ENCODE measurements at places on chromosomes 13 and 19. TPM values are rescaled to one million over a fixed set of nuclear protein-coding genes. Genes with fewer than 3 reads are reported as not detected.
A peak's percentile ranks its signal among the peaks of the same experiment; 100 is the strongest.

Gene ATF5
- 104 TPM for total RNA-seq

Gene FGF21
- total RNA-seq = not detected

Gene ZNF225
- 3.5 TPM for total RNA-seq

Gene CD22
- total RNA-seq = 0.74 TPM

DNA sequence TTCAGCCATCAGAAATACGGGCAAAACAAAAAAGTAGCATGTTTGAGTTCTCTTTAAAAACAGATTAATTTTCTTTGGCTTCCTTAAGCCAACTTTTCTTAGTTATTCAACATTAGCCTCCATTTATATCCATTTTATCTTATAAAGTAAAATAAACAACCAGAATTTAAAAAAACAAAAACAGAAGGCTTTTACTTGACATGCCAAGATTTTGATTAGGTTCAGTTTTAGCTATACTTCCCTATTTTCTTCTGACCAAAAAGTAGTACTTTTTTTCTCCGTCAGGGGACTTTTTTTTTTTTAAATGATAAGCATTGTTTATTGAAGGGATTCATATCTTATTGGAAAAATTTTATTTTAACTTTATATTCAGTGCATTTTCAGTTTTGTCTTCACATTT is 18.1 kb downstream of the RNASEH2B start:
- no peak overlapping the region for H3K27ac ChIP-seq
- no peaks in the 10 kb centered on the region for H3K36me3 ChIP-seq
- H3K4me3 ChIP-seq = no peak overlapping the region
- no peak for DNase-seq
- H3K27me3 ChIP-seq = no peaks in the 10 kb centered on the region

Gene FUT1
- total RNA-seq = 0.13 TPM

Gene NKPD1
- total RNA-seq = 0.05 TPM

DNA sequence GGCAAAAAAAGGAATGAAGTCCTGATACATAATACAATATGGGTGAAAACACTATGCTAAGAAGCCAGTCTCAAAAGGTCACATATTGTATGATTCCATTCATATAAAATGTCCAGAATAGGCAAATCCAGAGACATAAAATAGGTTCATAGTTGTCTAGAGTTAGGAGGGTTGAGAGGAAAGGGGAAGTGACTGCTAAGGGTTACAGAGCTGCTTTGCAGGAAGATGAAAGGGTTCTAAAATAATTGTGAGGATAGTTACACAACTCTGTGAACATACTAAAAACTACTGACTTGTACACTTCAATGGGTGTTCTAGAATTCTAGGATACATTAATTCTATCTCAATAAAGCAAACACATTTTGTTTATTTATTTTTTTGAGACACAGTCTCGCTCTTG is 25.7 kb downstream of the CAB39L start:
- no peaks in the 10 kb centered on the region for H3K27me3 ChIP-seq
- H3K4me3 ChIP-seq = no peak overlapping the region
- no peaks in the 10 kb centered on the region for H3K4me1 ChIP-seq
- DNase-seq = no peak

DNA sequence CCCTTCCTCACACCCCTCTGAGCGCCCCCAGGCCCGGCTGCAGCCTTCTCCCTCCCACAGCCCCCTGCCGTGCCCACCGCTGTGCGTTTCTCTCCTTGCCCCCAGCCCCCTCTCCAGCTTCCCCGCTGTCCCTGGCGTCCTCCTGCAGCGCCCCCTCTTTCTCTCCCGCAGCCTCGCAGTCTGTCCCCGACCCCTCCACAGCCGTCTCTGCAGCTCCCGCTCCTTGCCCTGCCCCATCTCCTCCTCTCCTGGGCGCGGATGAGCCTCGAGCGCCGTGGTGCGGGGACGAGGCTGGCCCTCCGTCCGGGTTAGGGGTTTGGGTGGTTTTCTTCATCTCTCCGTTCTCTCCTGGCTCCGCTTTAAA is 1.1 kb downstream of the KMT5C start:
- no peaks in the 10 kb centered on the region for H3K27me3 ChIP-seq
- H3K27ac ChIP-seq = peak overlapping the region; percentile 83

DNA sequence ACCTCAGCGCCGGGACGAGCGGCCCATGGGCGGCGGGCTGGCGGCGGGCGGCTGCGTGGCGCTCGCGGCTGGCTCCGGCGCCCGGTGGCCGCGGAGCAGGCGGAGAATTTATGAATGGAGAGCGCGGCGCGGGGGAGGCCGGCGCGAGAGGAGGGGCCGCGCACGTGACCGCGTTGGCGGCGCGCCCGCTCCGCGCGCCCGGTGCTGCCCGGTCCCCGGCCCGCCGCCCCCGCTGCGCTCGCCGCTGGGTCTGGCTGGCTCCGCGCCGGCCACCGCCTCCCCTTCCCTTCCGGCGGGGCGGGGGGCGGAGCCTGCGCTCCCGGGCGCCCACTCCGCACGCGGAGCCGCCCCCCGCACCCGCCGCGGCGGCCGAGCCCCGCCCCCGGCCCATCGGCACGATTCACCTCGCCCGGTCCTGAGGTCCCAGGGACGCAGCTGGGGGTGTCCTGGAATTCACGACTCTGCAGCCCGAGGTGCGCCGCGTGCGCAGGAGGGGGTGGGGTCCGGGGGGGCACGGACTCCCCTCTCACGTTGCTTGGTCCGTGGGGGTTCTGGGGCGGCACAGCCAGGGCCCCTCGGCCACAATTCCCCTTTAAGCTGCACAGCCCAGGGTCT is at the start of gene CBARP:
TSS of gene CBARP (minus strand) at position 252 of the 615 bp plus-strand sequence. CDS start 1,905 bp downstream, outside the sequence.
- H3K27ac ChIP-seq = peak within 1 kb of the TSS; percentile 66
- peak within 1 kb of the TSS; percentile 63 for H3K4me3 ChIP-seq
- DNase-seq = no peak
- H3K4me1 ChIP-seq = peaks cover 22% of the 10 kb centered on the region

DNA sequence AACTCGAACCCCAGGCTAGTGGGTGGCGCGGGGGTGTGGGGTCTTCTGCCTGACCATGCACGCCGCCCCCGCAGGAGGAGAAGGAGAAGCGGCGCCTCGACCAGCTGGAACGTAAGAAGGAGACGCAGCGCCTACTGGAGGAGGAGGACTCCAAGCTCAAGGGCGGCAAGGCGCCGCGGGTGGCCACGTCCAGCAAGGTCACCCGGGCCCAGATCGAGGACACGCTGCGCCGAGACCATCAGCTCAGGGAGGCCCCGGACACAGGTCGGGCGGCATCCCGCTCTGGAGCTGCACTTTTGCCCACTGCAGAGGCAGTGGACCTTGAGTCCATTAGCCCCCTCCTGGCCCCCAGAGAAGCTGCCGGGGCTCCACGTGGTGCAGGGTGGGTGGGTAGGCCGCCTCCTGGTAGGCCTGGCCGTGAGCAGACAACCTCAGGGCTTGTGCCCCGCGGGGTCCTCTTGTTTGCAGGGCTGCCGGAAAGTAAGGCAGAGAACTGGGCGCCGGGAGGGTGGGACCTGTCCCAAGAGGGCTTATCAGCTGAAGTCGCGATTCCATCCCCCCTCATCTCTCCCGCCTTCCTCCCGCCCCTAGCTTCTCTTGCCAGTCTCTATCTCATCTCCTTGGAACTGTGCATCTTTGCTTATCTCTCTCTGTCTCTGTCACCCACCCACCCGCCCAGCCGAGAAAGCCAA is 9.9 kb downstream of the CCDC124 start:
- peaks cover 5% of the 10 kb centered on the region for H3K4me1 ChIP-seq
- H3K4me3 ChIP-seq = no peak overlapping the region
- H3K27ac ChIP-seq = no peak overlapping the region
- H3K27me3 ChIP-seq = no peaks in the 10 kb centered on the region
- H3K36me3 ChIP-seq = no peaks in the 10 kb centered on the region

Gene RAB4B
- total RNA-seq = 24.8 TPM

Gene FAM124A
- total RNA-seq = 1.1 TPM

DNA sequence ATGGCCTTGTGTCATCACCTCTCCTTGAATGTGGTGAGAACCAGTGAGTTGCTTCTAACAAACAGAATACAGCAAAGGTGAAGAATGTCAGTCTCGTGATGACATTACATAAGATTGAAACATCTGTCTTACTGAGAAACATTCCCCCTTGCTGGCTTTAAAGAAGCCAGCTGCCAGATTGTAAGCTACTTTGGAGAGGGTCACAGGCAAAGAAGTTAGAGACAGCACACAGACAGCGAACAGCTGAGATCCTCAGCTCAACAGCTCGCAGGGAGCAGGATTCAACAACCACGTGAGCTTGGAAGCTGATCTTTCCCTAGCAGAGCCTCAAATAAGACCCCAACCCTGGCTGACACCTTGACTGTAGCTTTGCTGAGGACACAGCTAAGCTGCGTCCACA is 367.9 kb downstream of the LIG4 start:
- H3K27me3 ChIP-seq = no peaks in the 10 kb centered on the region
- no peak overlapping the region for H3K4me3 ChIP-seq
- no peak overlapping the region for H3K27ac ChIP-seq
- H3K4me1 ChIP-seq = no peaks in the 10 kb centered on the region
- H3K36me3 ChIP-seq = no peaks in the 10 kb centered on the region

DNA sequence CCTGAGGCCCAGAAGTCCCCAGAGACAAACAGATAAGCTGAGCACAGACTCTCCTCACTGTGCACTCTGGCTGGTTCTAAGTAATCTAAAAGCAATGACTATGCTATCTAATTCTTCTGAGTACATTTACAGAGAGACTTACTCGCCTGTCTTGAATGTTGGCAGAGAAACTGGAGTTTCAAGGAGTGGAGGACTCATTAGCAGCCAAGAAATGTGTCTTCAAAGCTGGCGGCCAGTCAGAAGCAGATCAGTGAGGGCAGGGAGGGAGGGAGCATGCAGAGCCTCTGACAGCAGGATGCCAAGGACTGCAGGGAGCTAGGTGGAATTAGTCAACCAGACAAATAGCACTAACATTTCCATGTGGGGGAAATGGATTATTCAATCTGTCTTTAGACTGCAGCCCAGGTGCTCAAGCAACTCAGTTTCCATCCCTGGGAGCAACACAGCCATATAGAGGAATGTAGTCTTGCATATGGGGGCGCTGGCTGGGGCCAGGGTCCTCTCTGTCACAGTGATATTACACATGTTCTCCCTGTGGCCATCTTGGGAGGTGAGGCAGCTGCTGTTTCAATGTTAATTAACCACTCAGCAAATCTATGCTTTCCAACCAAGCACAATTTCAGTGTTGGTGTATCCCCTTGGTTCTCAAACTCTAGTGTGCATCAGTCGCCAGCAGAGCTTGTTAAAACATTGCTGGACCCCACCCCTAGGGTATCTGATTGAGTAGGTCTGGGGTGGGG is 97.9 kb downstream of the CCNA1 start:
- H3K27ac ChIP-seq = no peak overlapping the region
- no peaks in the 10 kb centered on the region for H3K36me3 ChIP-seq
- no peaks in the 10 kb centered on the region for H3K4me1 ChIP-seq
- no peaks in the 10 kb centered on the region for H3K27me3 ChIP-seq
- H3K4me3 ChIP-seq = no peak overlapping the region

- DNase-seq = no peak
- no peak overlapping the region for H3K4me3 ChIP-seq
- no peaks in the 10 kb centered on the region for H3K36me3 ChIP-seq
- H3K27ac ChIP-seq = no peak overlapping the region
- no peaks in the 10 kb centered on the region for H3K4me1 ChIP-seq
- no peaks in the 10 kb centered on the region for H3K27me3 ChIP-seq
These were observed 66.1 kb downstream of the LHFPL6 start for GRCh38 chr13:39536906-39537305.

DNA sequence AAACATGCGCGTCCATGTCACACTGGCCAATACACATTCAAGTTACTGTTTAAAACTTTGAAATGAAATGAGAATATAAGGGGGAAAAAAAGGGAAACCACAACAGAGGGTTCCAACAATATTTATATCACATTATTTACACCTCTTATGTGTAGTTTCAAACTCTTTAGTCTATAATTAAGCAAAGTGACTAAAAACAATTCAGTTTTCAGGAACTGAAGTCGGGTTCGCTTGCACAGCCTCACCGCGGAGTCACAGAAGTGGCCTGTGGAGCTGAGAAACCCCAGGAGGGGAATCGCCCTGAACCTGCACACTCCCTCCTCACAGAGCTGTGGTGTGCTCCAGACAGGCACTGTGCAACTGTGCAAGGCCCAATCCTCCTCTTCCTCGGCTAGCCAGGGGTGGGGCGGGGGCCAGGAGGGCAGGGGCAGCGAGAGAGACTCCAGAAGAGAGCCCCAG is 75.9 kb downstream of the STK24 start:
- H3K4me1 ChIP-seq = peaks cover 16% of the 10 kb centered on the region
- no peak for DNase-seq
- H3K4me3 ChIP-seq = no peak overlapping the region
- H3K27me3 ChIP-seq = no peaks in the 10 kb centered on the region
- no peaks in the 10 kb centered on the region for H3K36me3 ChIP-seq
- no peak overlapping the region for H3K27ac ChIP-seq

- H3K36me3 ChIP-seq = no peaks in the 10 kb centered on the region
- H3K27ac ChIP-seq = no peak overlapping the region
- H3K4me3 ChIP-seq = no peak overlapping the region
- peaks cover 4% of the 10 kb centered on the region for H3K27me3 ChIP-seq
- no peaks in the 10 kb centered on the region for H3K4me1 ChIP-seq
These were observed 25.4 kb downstream of the CHST8 start for GRCh38 chr19:33647146-33647545.

GRCh38 chr13:60617991-60618733 is 221.1 kb downstream of the TDRD3 start:
- no peak overlapping the region for H3K27ac ChIP-seq
- H3K36me3 ChIP-seq = no peaks in the 10 kb centered on the region
- no peaks in the 10 kb centered on the region for H3K27me3 ChIP-seq
- H3K4me1 ChIP-seq = no peaks in the 10 kb centered on the region

DNA sequence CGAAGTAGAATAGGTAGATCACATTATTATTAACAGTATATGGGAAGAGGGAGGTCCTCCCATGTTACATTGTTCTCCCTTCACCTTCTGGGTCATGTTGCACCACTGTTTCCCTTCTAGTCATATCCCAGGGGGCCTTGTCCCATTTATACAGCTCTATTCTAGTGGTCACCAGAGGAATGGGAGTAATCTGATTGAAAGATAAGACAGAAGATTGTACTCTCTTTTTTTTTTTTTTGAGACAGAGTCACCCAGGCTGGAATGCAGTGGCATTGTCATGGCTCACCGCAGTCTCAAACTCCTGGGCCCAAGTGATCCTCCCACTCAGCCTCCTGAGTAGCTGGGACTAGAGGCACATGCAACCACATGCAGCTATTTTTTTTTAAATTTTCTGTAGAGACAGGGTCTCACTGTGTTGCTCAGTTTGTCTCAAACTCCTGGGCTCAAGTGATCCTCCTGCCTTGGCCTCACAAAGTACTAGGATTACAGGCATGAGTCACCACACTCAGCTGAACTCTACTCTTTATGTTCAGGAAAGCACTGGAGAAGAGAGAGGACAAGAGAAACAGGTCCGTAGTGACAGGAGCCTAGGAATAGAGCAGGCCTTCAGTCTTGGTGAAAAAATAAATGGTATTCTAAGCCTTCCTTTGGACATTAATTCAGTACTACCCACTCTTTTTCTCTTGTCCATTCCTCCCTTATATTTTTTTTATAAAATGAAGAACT is 4.3 kb upstream of the ZNF529 start:
- DNase-seq = no peak
- H3K36me3 ChIP-seq = peaks cover 10% of the 10 kb centered on the region
- H3K4me3 ChIP-seq = no peak overlapping the region
- H3K27me3 ChIP-seq = no peaks in the 10 kb centered on the region
- H3K4me1 ChIP-seq = peaks cover 7% of the 10 kb centered on the region

DNA sequence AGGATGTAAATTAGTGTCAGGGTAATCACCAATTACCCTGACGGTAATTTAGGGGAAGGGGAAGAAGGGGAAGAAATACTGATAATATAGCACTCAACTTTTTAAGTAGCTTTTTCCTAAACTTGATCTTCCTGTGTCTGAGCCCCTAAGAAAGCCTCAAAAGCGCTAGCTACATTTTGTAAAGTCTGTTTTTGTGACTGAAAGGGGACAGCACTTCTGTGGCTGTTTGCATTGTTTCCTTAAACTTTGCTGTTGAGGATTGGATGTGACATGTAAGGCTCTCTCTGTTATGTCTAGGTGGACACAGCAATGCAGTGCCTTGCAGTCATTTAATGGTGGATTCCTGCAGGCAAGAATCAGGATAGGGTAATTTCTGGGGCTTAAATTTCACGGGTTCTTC is 42.8 kb downstream of the SPATA13 start:
- no peak overlapping the region for H3K4me3 ChIP-seq
- no peak overlapping the region for H3K27ac ChIP-seq
- no peaks in the 10 kb centered on the region for H3K27me3 ChIP-seq
- DNase-seq = no peak
- no peaks in the 10 kb centered on the region for H3K36me3 ChIP-seq
